Stimulated activated naive CD8-positive, alpha-beta T cell treated with anti-CD3 and anti-CD28 coated beads, Interleukin-15, amount 100 ng/mL, for 72 hours (primary cell): ENCODE measurements at places on chromosomes 1 and 21.

DNA sequence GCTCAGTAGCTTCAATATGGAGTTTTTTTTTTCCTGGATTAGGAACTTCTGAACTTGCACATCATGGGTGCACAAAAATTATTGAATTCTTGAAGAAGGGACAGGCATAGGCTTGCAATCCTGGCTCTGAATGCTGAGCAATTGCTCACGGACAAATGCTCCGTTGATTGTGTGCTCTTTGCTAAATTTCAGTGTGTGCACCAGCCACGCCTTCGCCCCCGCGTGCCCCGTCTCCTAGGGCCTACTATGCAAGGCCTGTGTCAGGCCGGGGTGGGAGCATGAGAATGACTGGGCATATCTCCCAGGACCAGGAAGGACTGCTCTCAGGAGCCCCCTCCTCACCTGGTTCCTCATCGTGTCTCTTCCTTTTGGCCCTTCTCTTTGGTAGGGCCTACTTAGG lies 17.4 kb downstream of the IL6R start:
- DNase-seq = no peak

GRCh38 chr1:185646202-185646683 lies 87.9 kb upstream of the HMCN1 start:
- DNase-seq = no peak

- DNase-seq = no peak
Observed at GRCh38 chr1:28240024-28240423, 4.1 kb downstream of the ATP5IF1 start.

GRCh38 chr1:112888630-112889029 lies 67.4 kb downstream of the SLC16A1 start:
- no peak for DNase-seq

DNA sequence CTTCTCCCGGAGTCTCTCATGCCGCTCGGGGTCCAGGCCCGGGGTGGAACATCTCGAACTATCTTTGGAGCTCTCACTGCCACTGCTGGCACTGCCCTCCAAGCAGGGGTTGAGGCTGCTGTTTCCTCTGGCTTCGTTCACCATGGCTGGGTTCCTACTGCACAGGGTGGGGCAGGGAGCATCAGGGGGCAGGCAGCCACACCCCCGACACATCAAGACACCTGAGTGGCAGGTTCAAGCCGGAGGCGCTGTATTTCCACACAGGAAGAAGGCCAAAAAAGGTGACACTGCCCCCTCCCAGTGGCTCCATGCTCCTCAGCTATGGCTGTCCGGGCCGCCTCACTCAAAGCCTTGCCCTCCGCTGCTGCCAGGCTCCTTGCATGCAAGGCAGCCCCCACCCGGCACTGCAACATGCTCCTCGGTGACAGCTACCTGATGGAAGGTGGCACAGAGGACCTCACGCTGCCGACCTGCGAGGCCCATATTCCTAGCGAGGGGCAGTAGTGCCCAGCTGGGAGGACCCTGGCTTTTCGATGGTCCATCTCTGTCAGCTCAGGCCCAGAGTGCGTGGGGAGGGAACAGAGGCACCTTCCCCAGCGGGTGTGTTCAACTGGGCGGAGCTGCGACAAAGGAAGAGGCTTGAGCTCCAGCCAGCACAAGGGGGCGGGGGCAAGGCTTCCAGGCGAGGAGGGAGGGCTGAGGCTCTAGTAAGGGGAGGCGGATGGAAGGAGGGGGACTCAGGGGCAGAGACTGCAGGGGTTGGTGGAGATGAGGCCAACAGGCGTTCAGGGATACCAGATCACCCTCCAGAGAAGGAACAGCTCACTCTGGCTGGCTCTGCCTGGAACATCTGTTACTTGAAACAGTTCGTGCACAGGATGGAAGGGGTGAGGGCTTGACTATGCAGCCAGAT lies 2.5 kb downstream of the MTHFR start:
- peak; percentile 53 for DNase-seq

DNA sequence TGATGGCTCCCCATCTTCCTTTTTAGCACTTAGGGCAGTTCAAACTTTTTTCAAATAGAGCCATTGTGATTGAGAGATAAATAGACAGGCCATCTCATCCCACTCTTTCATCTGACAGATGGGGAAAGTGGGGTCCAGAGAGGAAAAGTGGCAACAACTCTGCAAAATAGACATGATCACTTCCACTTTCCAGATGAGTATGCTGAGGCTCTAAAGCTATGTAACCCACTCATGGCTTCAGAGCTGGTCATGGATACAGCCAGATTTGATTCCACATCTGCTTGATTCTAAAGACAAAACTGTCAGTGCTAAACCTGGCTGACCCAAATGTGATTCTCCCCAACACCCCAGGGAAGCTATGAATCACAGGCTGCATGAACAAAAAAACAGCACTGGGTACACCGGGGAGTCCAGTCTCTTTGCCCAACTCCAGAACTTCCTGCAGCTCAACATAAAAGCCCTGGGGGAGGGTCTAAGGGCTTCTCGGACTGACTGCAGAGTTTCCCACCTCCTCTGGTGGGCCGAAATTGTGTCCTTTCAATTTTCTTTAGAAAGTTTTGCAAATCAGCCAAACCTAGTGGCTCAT lies 59.3 kb downstream of the PLPP3 start:
- DNase-seq = no peak
